Fibroblast of skin of left quadriceps (primary cell): ENCODE measurements at places on chromosomes 2 and 18.

- no peak for DNase-seq
These were observed 63.5 kb downstream of the HIBCH start for GRCh38 chr2:190256087-190256486.

GRCh38 chr2:98778151-98778550, 47.2 kb upstream of the MGAT4A start:
- no peak for DNase-seq

- no peak for DNase-seq
These were observed 462.2 kb upstream of the RGPD4 start for GRCh38 chr2:107364361-107364950.

GRCh38 chr18:75213611-75214331, 3.2 kb downstream of the TSHZ1 start:
- DNase-seq, result no peak

DNA sequence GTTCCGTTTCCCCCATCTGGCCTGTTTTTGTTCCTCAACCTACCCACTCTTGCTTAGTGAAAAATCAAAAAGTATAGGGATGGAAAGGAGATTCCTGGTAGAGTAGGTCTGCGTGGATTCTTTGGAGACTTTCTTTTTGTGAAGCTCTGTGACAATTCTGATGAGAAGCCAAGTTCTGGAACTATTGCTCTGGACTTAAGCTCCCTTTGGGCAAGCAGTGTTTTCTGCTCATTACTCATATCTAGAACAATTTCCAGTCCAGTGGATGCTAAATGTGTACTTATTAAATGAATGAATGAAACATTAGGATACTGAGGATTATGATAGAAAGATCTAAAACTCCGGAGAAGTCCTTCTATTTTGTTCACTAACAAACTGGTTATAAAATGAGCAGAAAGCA, 76.5 kb downstream of the SOCS6 start:
- no peak for DNase-seq
